ENCODE measurements at places on chromosomes 1 and 21. TPM values are rescaled to one million over a fixed set of nuclear protein-coding genes. Genes with fewer than 3 reads are reported as not detected.

Gene JAM2
- 0.07 TPM for total RNA-seq

Gene ASCL5
- not detected for total RNA-seq

Gene ANGPTL7
- total RNA-seq, result not detected

Gene NIPAL3
- 64.5 TPM for total RNA-seq

Gene KMO
- not detected for total RNA-seq

Gene RIMKLA
- not detected for total RNA-seq
